ENCODE measurements at places on chromosomes 4 and X.

DNA sequence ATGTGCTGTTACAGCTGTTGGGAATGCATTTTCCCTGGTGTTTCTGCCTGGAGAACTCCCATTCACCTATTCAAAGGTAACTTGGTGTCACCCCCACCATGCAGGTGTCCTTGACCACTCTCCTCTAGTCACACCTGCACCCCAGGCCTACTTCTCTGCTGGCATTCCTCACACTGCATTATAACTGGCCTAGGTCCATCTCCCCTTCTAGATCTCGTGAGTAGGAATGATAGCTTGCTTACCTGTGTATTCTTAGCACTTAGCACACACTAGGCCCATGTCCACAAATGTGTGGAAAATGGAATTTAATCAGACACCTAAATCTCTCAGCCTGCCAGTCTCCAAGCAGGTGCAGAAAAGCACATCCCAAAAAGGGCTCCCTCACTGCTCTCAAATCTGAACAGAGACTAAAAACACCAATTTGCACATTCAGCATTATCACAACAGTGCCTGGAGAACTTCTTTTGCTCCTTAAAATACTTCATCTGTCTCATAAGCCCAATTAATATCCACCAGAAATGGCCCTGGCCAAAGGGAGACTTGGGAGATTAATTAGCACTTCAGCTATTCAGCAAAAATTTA lies 18.3 kb downstream of the SCD5 start:
- DNase-seq = no peak

- no peak for DNase-seq
Measured at GRCh38 chr4:128670513-128670912, 139.0 kb upstream of the JADE1 start.

- DNase-seq = no peak
Measured at GRCh38 chr4:152224223-152224622, 311.7 kb downstream of the FBXW7 start.

GRCh38 chr4:139658185-139658584 lies 7.4 kb upstream of the MGST2 start:
- DNase-seq = no peak

- no peak for DNase-seq
Measured at GRCh38 chr4:158250321-158250720, 40.0 kb downstream of the TMEM144 start.

GRCh38 chrX:111262086-111262485 lies 8.2 kb downstream of the CAPN6 start:
- DNase-seq = peak; percentile 51

GRCh38 chrX:340641-341423 lies 22.2 kb upstream of the GTPBP6 start:
- no peak for DNase-seq

GRCh38 chr4:19689511-19689910 lies 562.2 kb upstream of the SLIT2 start:
- peak; percentile 94 for DNase-seq

- DNase-seq = peak; percentile 42
Measured at GRCh38 chr4:40334591-40335524, at the start of gene CHRNA9. Gene CHRNA9, plus strand, starts transcription at chr4:40335333. Its CDS starts 135 bp downstream, at chr4:40335468.

DNA sequence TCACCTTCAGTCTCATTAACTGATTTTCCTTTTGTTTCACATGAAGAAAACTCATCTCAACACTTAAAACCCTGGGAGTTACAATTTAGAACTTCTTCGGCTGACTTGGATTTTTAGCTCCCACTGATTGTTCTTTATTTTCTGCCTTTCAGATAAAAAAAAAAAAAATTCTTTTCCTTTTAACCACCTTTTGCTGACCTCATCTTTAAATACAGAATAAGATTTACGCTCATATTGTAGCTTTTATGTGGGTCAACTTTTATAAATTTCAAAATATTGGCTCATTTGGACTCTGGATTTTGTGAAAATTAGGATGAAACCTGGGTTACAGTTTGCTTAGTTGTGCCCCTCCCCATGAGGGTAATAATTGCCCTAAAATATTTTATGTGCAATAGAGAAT lies 659.3 kb downstream of the ZNF674 start:
- no peak for DNase-seq

DNA sequence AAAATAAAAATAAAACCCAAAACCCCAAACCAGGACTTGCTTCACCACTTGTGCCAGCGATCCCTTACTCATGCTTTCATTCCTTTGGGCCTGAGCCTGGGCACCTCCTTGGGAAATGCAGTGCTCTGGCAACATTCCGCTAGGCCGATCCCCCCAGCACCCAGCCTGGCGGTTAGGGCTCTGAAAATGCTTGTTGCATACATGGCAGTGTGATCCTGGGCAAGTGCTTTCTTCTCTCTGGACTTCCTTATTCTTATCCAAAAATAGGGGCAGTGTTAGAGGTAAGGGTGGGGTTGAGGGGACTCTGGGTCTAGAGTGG lies 4.6 kb downstream of the ZNF185 start:
- DNase-seq = no peak

DNA sequence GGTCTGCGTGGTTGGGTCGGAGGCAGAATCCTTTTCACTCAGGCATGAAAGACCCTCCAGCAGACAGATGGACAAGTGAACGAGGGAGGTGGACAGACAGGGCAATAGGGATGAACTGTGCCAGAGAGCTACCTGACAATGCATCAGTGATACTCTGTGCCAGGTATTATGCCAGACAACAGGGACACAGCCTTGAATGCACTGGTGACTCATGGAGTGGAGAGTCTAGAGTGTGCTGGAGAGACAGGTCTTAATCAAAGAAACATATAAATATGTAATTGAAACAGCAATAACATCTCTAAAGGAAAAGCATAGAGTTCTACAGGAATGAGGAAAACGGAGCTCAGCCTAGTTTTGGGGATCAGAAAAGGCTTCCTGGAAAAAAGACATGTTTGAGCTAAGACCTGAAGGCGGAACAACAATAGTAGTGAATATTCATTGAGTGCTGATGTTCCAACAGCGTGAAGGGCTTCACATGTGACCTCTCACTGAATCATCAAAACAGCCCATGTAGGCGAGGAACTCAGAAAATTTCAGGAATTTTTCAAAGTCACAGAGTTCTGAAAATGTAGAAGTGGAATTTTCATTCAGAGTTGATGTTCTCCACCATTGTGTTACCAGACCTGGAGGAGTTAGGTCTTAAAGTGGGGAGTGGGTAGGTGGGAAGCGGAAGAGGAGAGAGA lies 20.0 kb upstream of the FGFBP2 start:
- peak; percentile 33 for DNase-seq

DNA sequence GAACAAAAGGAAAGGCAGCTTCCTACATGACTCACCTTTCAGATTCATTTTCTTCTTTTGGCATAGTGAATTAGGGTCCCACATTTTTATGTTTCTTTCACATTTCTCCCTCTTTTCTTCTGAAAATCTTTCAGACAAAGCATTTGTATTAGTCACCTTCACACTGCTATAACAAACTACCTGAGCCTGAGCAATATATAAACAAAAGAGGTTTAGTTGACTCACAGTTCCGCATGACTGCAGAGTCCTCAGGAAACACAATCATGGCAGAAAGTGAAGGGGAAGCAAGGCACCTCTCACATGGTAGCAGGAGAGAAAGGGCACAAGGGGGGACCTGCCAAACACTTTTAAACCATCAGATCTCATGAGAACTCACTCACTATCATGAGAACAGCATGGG lies 36.9 kb downstream of the MAGEA9 start:
- DNase-seq = no peak

DNA sequence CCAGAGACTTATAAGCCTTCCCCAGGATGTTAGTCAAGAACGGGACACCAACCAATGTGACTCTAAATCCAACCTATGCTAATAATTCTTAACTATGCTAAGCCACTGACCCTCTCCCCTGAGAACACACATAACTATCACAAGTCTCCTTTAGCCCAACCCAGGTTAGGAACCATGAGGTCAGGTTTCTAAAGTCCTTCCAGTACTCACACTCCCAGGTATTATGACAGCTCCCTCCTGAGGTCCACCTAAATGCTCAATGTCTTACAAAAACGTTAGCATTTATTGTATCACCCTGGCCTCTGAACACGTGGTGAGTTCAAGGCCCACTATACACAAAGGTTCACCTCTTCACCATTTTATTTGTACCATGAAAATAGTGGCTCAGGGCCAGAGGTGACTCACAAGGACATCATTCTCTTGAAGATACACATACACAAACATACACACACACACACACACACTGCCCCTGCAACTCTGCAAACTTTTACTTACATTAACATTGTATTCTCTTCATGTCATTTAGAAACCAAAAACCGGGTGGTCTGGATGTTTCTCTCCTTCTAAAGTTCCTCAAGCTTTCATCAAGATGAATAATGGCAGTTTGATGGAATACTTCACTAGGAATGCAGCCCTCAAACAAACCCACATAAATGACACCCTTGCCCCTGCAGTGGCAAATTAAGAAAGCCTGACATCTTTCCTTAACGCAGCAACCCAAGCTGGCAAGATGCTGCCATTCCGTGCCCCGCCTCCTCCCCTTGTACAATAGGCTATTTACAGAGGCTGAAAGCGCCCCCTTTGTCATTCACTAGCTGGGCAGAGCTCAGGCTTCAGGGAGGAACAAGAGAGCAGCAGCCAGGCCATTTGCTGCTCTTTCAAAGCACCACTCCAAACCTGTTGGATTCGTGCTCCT lies 17.7 kb downstream of the ACSL1 start:
- DNase-seq = peak; percentile 63

- no peak for DNase-seq
Measured at GRCh38 chr4:152211936-152212653, 323.8 kb downstream of the FBXW7 start.

DNA sequence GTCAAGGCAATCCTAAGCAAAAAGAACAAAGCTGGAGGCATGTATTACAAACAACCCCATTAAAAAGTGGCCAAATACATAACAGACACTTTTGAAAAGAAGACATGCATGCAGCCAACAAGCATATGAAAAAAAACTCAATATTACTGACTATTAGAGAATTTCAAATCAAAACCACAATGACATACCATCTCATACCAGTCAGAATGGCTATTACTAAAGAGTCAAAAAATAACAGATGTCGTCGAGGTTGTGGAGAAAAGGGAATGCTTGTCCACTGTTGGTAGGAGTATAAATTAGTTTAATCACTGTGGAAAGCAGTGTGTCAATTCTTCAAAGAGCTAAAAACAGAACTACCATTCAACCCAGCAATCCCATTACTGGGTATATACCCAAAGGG lies 604.6 kb upstream of the GRIA3 start:
- peak; percentile 86 for DNase-seq

DNA sequence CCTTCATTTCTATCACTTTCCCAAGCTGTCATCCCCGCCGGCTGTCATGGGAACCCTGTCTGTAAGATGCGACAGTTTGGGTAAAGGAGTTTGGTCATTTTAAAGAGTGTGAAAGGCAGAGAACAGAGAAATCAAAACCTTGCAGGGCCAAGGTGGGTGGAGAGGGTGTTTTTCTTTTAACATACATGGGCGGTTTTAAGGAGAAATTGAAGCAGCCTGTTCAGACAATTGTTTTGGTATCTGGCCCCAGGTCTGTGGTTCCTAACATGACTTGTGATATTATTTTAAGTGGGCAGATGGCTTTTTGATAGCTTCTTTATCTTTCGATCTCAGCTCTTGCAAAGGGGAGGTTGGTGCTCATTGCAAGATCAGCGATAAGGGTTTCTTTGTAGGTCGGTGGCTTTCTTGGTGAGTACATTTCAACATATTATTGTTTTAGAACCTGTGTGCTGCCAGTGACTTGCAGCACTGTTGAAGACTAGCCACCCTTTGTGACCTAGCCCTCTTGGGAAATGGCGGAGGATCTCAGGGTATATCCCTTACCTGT lies 3.7 kb downstream of the PPP1R3F start:
- no peak for DNase-seq

DNA sequence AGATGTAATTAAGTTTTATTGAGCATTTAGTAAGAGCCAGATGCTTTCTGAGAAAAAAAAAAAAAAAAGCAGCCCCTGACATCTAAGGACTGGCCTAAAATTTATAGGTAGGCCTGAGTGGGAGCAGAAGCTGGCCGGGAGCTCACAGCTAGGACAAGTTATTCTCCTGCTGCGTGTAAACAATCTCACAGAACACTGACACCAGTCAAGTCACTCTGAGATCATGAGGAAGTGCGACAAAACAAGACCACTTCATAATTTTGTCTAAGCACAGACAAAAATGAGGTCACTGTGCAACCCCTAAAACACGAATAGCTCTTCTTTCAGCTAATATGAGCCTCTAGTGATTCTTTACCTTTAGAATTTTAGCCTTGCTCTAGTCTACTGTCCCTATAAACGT lies 15.3 kb upstream of the NSUN7 start:
- DNase-seq = no peak

DNA sequence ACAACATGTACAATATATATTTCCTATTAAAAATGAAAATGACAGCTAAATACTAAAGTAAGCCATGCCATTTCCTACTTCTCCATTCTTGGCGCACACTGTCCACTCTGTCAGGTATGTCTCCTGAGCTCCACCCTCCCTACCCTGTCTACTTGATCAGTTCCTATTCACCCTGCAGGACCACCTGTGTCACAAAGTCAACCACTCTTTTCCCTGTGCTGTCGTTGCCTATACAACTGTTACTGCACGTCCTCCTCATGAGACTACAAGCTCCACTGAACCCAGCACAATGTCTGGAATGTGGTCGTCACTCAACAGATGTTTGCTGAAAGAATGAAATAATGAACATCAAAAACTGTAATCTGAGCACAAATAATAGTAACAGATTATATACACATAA lies 54.9 kb downstream of the SLC9A7 start:
- no peak for DNase-seq

DNA sequence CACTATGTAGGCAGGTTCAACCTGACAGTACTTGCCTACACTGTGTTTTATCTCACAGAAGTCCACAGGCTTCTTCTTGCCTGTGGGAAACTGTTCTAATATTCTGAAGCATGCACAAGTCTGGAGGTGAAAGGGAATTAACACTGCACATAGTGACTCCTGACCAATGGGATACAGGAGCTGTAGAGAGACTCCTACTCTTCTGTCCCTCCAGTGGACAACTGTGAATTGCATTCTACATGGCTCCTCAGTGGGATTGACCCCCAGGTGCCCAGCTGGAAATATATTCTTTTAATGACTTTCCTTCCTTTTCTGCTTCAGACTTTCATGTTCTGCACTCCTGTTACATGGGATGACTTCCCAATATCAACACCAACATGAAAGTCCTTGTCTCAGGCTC lies 8.2 kb upstream of the YIPF6 start:
- DNase-seq = peak; percentile 9

DNA sequence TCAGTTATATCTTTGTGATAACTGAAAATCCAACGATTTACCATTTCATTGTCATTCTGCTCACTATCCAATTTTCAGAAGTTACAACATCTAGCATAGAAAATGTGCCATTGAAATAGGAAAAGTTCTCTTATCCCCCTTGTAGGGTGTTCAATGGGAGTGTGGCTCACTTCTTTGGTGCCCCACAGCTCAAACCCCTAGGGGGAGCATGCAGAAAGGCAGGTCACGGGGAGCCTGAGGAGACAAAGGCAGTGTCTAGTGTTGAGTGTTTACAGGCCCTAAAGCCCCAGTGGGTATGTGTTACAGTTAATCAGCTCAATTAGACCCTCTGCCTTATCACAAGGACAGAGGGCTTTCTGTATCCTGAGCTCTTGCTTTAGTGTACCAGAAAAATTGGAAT lies 243.4 kb upstream of the GRID2 start:
- DNase-seq = no peak

GRCh38 chr4:95980877-95981360 lies 141.0 kb downstream of the PDHA2 start:
- DNase-seq = no peak
